ENCODE measurements at places on chromosomes 2 and 18.

DNA sequence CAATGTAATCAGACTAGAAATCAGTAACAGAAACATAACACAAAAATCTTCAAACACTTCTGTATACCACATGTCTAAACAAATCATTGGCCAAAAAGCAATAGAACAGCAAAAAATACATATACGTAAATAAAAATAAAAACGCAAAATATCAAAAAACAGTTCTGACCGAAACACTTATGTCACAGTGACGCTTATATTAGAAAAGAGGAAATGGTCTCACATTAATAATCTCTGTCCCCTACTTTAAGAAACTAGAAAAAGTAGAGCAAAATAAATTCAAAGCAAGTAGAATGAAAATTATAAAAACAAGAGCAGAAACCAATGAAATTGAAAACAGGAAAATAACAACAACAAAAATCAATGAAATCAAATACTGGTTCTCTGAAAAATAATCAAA, 41.9 kb downstream of the TMEM131 start:
- DNase-seq, result no peak

DNA sequence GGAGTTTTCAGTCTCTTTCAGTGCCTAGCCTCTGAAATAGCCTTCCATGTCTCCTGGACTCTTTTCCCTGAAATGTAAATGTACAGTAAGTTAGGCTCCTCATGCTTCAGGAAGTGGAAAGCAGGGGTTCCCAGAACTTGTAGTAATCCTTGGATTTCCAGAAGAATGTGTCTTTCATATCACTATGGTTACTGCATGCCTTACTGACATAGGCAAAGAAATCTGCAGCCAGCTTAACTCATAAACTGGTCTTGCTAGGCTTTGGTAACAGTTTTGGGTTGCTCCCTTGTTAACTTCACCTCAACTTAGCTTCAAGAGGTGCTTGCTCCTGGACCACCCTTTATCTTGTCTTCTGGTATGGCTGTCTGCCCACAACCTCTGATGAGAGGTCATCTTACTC, 686.8 kb upstream of the DDX18 start:
- DNase-seq, result no peak

DNA sequence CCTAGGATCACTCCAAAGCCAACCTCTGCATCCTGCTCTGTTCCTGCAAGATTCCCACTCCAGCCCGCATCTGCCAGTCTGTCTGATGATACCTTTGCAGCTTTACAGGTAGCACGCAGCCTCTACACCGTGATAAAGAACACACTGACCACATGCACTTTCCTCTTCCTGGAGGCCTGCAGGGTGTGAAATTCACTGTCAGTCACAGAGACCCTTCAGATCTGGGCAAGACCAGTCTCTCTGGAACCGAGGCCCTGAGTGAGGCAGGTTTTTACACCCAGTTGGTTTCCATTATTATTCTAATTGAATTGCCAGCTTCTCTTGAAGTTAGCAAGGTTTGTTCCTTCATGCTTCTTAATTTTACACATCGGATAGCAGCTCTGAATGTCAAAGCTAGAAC, 30.5 kb upstream of the TWIST2 start:
- DNase-seq, result no peak

DNA sequence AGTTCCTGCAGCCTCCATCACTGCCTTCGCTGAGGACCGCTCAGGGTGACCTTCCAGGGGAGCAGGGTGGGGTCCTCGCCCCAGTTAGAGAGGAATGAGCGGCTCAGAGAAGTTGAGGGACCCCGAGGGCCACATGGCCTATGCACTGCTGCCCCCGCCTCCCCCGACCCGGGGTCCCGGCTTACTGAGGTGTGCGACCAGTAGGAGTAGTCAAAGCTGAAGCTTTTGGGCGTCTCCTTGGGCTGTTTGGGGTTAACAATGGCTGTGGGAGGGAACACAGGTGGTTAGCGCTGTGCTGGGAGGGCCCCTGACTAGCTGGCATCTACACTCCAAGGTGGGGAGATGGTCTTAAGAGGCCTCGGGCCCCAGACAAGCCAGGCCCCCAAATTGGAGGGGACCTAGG, 31.0 kb downstream of the KIF1A start:
- no peak for DNase-seq

DNA sequence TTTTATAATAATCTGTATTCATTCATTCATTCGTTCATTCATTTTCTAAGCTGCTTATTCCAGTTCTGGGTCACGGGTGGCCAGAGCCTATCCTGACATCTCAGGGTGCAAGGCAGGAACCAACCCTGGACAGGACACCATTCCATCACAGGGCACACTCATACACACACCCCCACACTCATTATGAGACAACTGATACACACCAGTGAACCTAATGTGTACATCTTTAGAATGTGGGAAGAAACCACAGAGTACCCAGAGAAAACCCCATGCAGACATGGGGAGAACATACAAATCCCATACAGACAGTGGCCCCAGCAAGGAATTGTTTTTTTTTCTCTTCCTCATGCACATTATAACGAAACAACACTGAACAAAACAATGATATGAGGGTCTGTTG, 54.7 kb downstream of the RTN4 start:
- no peak for DNase-seq

DNA sequence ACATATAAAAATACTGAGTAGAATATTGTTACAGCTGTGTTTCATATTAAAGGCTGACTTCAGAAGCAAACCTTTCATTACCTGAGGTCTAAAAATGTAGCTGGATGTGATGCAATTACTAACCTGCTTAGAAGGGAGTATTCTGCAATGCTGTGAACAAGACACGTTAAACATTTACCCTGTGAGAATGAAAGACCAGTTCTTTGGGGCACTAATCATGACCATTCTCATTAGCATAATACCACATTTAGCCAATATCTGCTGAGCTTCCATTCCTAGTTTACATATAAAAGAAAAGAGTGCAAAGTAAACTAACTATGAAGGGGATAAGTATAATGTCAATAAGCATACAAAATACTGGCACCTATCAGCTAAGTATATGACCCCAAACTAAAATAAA, 784.0 kb upstream of the KLHL29 start:
- DNase-seq, result no peak

DNA sequence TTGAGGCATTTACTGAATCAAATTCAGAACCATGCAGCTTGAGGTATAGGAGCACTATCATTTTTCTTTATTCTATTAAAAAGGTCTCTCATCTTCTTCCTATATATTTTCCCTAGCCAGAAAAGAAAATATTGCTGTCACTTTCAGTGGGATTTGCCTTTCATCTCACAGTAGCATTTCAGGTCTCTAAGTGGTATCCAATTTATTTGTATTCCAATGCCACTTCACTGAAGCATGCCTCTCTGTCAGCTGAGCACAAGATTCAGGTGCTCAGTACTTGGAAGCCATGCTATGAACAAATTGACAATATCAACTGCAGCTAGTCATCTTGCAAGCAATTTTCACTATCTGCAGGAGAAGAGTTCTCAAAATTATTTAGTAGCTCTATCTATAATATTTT, 457.2 kb upstream of the SLC39A10 start:
- no peak for DNase-seq

GRCh38 chr2:28665041-28665704, 86.5 kb upstream of the PPP1CB start:
- DNase-seq, result peak; percentile 49

- no peak for DNase-seq
These were observed 12.7 kb downstream of the ICOS start for GRCh38 chr2:203949228-203949627.

- DNase-seq, result no peak
These were observed 4.6 kb downstream of the DOCK10 start for GRCh38 chr2:225037415-225038230.

DNA sequence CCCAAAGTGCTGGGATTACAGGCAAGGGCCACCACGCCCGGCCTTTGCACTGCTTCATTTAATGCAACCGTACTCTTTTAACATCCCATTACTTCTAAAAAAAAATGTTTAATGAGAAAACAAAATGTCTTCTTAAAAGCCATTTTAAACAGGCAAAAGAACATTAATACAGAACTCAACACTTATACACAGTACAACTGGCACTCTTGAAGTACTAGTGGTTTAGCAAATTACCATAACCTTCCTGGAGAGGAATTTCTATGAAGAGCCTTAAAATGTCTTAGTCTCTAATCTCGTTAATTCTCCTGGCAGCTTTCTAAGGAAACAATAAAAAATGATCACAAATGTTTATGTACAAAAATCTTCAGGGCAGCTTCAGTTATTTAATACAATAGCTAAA, 5.9 kb downstream of the IWS1 start:
- DNase-seq, result no peak

DNA sequence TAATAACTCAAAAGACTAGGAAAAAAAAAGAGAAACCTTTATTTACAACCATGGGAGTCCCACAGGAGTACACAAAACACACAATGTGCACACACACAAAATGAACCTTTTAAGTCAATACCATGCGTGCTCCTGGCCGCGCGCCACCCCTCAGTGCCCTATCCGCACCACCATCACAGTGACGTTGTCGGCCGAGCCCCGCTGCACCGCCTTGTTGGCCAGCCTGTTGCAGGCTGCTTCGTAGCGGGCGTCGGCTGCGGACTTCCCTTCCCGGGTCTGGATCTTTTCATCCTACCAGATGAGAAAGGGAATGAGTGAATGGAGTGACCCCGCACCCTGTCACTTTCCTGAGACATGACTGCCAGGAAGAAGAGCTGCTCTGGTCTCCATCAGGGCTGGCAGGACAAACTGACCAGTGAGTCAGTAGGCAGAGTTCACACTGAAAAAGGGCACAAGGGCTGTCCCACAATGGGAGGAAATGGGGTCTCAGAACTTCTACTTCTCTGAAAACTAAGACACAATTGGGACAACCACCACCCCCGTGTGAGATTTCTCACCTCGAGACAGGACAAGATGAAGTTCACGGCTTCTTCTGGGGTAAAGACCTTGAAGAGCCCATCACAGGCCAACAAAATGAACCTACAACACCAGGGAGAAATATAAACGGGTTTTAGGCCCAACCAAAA, 11.8 kb downstream of the ERFE start:
- no peak for DNase-seq

GRCh38 chr2:46006473-46007025, 290.7 kb upstream of the EPAS1 start:
- DNase-seq, result no peak

DNA sequence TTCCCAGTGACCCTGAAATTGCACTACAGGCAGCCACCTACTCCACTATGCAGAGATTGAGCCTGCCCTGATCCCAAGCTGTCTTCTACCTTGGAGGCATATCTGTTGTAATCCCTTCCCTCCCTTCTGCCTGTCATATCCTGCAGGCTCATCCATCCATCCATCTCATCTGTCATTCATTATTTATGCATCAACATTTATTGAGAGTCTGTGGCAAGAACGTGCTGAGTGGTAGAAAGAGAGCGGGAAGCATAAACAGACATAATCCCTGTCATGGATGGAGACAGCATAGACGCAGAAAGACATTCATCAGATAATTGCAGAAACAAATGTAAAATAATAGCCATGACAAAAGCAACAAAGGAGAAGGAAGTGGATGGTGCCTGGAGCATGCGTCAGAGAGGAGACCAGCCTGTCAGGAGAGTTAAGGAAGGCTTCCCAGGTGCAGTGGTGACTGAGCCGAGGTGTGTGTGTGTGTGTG, 110.7 kb upstream of the STPG4 start:
- no peak for DNase-seq

Data from D341Med (cell line).